ENCODE measurements at places on chromosomes 1 and 21.

DNA sequence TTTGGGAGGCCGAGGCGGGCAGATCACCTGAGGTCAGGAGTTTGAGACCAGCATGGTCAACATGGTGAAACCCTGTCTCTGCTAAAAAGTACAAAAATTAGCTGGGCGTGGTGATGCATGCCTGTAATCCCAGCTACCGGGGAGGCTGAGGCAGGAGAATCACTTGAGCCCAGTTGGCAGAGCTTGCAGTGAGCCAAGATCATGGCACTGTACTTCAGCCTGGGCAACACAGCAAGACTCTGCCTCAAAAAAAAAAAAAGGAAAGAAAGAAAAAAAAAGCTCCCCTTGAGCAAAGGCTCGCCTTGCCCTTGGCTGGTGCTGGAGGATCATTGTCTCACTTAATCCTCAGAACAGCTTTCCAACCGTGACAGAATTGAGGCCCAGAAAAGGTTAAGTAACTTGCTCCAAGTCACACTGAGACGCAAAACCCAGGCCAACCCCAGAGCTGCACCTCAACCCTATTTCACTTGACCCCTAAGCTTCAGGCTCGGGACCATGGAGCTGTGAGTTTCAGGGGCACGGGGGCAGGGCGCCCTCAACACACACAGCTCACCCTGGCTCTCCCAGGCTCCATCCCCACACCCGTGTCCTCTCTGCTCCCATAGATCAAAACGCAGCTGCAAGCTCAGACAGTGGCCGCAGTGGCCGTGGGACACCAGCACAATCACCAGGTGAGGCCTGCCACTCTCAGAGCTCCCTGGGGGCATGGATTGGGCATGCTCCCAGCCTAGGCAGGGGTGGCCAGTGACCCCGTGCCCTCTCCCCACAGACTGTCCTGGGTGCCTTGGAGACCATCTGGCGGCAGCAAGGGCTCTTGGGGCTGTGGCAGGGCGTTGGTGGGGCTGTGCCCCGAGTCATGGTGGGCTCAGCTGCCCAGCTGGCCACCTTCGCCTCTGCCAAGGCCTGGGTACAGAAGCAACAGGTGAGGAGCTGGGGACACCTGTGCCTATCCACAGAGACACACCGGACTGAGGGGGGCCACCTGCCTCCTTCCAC lies 1.6 kb downstream of the SLC25A34 start:
- DNase-seq, result no peak

DNA sequence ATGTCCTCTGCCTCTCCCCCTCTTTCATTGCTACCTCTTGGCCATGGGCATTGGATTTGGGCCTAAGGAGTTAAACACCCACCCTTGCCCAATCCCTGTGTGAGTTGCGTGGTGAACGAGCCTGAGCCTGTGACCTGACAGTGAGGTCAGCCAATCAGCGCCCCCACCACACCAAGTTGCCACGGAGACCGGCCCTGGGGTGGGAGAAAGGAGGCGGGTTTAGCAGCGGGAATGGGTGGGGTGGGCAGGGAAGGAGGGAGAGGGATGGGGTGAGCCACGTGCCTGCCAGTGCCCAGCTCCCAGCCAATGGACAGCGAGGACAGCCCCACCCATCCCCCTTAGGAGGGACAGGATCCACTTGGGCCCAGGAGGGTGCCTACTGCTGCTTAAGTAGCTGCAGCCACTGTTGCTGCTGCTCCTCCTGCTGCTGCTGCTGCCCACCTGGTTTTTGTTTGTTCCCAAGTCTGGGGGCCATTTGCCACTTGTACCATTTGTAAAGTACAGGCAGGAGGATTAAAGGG lies 9.5 kb downstream of the ZBTB7B start:
- DNase-seq, result no peak

GRCh38 chr1:7596126-7596965 lies 174.8 kb upstream of the VAMP3 start:
- DNase-seq, result no peak

- peak; percentile 39 for DNase-seq
Measured at GRCh38 chr1:22428672-22429071, 23.0 kb upstream of the ZBTB40 start.

DNA sequence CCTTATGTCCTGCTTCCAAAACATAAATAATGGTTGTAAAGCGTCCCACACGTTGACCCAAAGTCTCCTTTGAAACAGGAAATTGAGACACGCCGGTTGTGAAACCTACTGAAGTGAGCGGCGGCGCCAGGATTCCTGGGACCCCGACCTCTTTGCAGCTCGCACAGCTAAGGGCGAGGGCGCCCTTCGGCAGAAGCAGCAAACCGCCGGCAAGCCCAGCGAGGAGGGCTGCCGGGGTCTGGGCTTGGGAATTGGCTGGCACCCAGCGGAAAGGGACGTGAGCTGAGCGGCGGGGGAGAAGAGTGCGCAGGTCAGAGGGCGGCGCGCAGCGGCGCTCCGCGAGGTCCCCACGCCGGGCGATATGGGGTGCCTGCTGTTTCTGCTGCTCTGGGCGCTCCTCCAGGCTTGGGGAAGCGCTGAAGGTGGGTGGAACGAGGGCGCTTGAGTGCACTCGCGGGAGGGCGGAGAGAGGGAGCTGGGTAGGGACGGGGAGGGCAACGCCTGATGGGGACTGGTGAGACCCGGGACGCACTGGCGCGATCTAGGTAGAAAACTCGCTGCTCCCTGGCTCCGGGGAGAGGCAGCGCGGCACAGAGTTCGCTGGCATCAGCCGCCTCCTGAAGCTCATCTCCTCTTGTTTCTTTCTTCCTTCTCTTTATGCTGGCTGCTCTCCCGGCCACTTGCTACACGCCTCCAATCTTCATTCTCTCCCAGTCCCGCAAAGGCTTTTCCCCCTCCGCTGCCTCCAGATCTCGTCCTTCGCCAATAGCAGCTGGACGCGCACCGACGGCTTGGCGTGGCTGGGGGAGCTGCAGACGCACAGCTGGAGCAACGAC lies at the start of gene CD1D:
CD1D (plus strand) TSS at position 155 of the 836 bp plus-strand sequence; CDS start at position 362, 207 bp downstream.
- DNase-seq, result peak; percentile 47

Data from GDM1 (cell line).